SHP77 treated with DMSO at 0.1 percent for 48 hours (cell line): ENCODE measurements at places on chromosomes 13 and 19.

DNA sequence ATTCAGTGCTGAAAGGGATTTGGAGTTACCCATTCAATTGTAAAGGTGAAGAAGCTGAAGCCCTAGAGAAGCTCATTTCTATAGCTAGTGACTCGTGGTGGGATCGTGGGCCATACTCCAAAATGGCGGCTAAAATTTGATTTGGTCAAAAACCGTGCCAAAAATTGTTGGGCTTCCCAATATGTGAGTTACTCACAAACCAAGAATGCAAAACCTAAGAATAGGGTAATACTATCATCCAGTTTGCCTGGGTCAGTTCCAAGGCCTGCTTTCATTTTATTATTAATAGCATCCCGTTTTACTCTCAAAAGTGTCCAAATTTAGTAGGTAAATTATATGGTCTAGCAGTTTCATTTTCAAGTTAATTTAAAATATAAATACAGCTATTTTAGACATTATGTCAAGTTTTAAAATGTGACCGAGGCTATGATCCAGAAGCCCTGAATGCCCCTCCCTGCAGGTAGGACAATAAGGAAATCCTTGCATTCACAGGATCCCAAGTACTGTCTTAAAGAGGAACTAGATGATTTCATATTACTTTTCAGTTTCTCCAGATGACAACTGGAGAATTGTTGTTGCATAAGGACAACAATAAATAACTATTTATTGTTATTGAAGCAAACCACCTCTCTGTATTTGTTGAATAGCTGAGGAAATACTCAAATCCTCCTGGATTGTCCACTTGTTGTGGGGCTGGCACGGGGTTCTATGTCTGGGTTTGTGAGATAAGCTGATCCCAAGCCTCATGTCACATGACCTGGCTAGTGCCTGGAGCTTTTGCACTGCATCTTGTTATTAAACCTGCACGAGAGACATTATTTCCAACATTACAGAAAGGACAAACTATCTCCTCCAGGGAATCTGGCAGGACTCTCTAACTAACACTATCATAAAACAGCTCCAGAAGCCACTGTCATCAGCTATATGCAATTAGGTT, 11.6 kb upstream of the RAP2A start:
- no peak for DNase-seq

DNA sequence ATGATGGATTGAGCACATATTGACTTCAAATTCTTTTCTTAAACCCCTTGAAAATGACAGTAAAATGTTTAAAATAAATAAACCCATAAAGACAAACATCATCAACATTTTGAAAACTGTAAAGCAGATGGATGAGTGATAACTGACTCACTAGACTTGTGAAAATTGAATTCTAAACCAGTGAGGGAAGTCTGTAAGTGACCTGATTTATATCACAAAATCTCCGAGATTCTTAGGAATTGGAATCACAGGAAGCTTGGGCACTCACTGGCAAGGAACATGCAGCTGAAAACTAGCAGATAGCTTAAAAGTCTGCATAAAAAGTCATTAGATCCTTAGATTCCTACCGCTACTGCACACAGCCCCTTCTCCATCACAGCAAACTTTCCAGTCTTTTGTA, 51.3 kb upstream of the TSC22D1 start:
- DNase-seq, result no peak

GRCh38 chr19:51524666-51525264, 6.7 kb downstream of the SIGLEC6 start:
- no peak for DNase-seq

GRCh38 chr19:32870981-32871451, 1.4 kb upstream of the SLC7A9 start:
- no peak for DNase-seq

GRCh38 chr13:102682211-102682610, 12.6 kb downstream of the METTL21C start:
- DNase-seq, result no peak

DNA sequence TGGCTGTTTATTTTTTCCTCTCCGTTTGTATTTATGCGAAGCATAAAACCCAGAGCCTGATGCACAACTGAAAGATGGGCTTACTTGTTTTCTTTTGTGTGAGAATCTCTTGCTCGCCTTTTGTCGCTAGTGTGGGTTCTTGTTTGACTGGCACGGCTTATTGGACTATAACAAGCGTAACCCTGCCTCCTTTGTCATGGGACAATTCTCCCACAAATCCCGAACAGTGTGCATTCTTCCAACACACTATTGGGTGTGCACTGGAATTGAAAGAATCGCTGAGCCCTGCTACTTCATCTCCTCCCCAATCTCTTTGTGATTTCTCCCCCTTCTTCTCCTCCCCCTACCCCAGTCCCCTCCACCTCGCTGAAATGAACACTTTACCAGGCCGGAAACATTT, 110.8 kb downstream of the ZIC5 start:
- no peak for DNase-seq

DNA sequence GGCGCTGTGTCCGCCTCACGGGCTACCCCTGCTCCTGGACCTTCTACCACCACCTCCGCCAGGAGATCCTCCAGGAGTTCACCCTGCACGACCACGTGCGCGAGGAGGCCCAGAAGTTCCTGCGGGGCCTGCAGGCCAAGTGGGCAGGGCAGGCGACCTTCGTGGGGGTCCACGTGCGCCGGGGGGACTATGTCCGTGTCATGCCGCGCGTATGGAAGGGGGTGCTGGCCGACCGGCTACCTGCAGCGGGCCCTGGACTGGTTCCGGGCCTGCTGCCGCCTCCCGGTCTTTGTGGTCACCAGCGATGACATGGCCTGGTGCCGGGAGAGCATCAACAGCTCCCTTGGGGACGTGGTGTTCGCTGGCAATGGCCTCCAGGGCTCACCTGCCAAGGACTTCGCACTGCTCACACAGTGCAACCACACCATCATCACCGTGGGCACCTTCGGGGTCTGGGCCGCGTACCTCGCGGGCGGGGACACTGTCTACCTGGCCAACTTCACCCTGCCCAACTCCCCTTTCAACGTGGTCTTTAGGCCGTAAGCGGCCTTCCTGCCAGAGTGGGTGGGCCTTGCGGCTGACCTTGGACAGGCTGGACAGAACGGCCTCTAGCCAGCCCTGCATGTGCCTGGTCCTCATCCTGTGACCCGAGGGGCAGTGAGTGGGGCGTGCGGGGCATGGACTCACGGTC, 7.8 kb upstream of the NTN5 start:
- DNase-seq, result no peak

GRCh38 chr13:50299546-50300249, 284.5 kb downstream of the KCNRG start:
- no peak for DNase-seq

DNA sequence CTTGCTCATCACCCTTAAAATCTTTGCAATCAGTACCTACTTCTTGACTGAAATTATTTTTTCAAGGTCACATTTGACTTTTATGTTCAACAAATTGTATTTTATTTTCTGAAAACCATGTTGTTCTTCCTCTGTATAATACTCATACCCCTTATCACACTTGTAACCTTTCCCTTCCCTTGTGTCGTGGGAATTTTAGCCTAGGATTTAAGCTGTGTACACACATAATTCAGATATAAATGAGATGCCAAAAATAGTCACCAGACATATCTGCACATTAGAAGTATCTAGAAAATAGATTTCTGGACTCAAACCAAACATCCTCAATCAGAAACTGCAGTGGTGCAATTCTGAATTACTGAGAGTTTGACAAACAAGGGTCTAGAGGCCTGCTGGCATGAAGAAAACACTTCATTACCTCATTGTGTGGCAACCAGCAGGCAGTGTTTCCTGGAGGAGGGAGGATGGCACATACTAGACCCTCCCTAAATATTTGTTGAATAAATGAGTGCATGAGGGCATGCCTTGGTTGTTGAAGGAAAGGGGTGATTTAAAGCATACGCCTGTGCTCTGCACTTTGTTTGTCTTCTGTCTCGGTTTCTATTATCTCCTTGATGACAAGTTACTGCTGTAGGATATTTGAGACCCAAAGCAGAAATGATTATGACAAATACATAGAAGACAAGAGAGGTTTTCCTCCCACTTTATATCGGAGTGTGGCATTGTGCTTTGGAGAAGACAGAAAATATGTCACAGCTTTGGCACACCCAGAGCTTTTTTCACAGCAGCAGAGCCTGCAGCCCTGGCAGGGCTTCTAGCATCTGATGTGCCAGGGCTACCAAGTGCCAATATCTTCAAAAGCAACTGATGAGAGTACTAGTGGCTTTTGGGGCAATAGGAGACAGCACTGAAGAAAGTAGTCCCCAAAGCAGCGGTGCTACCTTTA, 881.1 kb downstream of the PCDH9 start:
- peak; percentile 91 for DNase-seq

DNA sequence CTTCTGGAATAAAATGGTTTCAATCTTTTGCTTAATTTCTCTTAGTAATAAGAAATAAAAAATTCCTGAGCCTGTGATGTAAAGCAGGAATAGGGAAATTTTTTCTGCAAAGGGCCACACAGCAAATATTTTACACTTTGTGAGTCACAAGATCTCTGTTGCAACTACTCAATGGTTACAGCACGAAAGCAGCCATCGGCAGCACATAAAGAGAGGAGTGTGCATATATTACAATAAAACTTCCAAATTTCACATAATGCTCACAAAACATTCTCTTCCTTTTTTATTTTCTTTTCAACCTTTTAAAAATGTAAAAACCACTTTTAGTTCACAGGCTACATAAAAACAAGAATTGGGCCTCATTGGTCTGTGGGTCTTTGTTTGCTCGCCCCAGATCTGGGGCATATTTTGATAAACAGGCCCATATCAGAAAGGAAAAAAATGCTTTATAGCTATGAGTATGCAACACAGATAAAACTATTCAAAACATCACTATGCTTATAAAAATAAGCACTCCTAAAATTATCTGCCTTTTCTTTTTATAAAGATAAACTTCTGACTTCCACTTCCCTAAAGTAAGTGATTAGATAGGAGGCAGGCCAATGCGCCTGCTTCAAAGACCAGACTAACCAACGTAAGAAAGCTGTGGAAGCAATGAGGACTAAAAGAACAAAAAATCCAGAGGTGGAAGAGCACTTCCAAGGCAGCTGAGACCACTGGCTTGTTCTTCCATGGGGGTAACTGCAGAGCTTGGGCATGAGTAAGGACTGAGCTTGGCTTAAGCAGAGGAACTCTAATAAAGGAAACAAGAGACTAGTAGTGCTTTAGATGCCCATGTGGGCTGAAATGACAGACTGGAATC, 26.5 kb downstream of the MYCBP2 start:
- no peak for DNase-seq

DNA sequence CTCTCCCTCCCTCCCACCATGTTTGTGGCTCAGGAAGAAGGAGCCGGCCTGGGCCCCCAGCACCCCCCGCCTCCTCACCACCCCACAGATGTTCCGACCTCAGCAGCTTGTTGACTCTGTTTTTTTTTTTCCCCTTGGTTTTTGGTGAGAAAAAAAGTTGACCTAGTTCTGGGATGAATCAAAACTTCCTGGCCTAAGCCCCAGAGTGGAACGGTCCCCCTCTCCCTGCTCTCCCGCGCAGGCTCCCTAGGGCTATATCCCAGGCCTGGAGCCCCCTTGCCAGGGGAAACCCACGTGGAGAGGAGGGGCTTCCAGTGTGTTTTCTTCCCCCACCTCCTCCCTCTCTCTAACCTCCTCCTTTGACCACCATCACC, 4.0 kb downstream of the COL5A3 start:
- no peak for DNase-seq

DNA sequence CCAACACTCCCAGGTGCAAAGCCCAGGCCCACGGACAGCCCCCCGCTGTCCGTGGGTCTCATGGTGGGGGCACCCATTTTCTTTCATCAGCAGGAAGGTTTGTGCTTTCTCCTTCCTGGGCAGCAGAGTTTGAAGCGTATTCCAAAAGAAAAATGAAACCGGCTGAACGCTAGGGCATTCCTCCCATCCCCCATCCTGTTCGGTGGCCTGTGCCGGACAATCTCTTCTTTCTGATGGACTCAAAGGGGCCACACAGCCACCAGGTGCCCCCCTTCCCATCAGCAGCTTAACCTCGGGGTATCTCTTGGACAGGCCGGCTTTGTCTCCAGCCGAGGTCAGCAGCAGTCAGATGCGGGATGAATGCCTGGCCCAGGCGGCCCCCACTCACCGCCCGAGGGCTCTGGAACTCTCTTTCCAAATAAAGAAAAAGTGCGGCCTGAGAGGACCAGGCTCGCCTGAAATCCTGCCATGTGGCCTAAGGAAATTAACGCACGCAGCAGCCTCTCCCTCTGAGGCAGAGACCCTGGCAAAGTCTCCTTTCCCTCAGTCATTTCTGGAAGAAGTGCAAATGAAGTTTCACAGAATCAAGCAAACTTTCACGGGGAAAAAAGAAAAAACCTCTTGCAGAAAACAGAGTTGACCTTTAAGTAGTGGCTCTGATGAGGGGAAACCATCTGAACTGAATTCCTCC, 67.8 kb downstream of the RASA3 start:
- no peak for DNase-seq

DNA sequence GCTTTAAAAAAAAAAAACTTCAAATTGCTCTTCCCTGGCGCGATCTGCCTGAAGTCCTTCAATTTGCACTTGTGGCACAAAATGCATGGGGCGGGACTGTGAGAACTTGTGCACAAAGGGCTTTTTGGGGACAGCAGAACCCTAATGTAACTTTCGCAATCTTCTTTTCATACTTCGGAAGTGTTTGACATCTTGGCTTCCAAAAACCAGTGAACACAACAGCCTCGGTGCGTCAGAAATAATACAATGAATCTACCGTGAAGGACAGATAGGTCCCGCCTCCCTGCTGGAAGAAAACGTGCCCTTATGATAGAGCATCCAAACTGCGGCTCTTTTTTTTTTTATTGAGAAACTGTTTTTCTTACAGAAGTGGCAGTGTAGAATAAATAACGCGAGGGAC, 36.6 kb downstream of the KLF2 start:
- DNase-seq, result no peak

DNA sequence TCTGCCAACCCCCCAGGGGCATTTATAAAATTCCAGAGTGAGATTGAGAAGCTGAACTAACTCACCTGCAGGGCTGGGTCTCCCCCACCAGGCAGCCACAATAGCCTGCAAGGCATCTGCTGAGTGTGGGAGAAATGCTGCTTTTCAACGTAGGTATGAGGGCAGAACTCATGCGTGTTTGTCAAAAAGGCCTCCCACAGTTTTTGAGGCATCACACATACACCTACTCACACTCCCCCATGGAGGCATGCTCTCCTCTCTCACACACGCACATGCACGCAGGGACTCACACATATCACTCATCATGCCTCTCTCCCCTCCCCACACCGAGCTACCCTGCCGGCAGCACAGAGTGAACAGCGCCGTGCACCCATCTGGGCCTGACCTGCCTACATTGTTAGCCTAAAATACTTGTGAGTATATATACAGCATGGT, 390.5 kb downstream of the FGF9 start:
- no peak for DNase-seq

DNA sequence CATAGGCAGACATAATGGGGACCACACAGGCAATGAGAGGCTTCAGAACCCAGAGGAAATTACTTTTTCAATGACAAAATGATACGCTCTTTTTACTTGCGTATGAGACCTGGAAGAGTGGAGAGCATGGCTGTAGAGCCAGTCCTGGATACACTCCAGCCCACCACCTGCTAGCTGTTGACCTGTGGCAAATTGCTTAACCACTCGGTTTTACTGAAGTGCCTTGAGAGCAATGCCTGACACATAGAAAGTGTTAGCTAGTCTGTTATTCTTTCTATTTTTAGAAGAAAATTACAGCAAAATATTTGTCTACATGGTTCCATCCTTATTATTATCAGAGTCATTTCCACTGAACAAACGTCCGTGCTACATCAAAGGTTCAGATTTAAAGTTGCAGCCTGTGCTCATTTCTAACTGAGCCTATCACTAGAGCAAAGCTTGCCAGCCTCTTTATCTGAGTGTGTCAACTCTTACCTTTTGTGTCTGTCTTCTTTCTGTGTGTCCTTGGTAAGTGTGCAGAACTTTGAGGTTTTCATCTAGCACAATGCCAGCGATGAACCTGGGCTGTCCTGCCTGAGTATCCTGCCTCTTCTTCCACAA, 9.6 kb upstream of the GPR183 start:
- DNase-seq, result peak; percentile 99
